ENCODE measurements at places on chromosomes 16 and 17. TPM values are rescaled to one million over a fixed set of nuclear protein-coding genes. Genes with fewer than 3 reads are reported as not detected.

GRCh38 chr17:35879773-35880654, at the start of gene CCL5:
Gene CCL5, minus strand, starts transcription at chr17:35880360.
- peak; percentile 25 for DNase-seq

GRCh38 chr17:58996968-58997367, 109.7 kb downstream of the TRIM37 start:
- DNase-seq: no peak

GRCh38 chr17:68491381-68492231, 20.6 kb upstream of the PRKAR1A start:
- peak; percentile 15 for DNase-seq

ANKRD13B gene
- 13.1 TPM for total RNA-seq

Measured in Daoy (cell line).